Osteocyte (in vitro differentiated cells): ENCODE measurements at places on chromosomes 5 and 9. TPM values are rescaled to one million over a fixed set of nuclear protein-coding genes. Genes with fewer than 3 reads are reported as not detected.

GRCh38 chr9:88759364-88759763 lies 224.4 kb downstream of the NXNL2 start:
- DNase-seq = peak; percentile 40

DNA sequence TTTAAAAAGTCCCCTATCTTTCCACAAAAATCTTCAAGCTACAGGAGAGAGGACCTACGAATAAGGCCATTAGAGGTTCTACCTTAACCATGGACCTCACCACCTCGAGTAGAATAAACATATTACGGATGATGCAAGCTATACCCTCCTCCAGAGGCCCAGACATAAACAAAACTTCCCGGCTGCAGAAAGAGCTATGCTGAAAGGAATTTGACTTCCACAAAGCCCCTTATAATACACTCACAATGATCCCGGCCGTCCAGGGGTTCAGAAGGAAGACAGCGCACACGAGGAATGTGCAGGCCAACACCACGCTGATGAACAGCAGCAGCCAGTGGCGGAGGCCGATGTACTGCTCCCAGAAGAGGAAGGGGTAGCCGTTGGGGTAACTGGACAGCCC lies 59.0 kb downstream of the PTCH1 start:
- no peak for DNase-seq

- DNase-seq = no peak
Measured at GRCh38 chr5:139836469-139837208, 41.0 kb downstream of the PSD2 start.

Gene FAM78A
- total RNA-seq = 1.0 and 1.1 TPM in 2 replicates

Gene CCNJL
- 8.2 and 8.4 TPM in 2 replicates for total RNA-seq

DNA sequence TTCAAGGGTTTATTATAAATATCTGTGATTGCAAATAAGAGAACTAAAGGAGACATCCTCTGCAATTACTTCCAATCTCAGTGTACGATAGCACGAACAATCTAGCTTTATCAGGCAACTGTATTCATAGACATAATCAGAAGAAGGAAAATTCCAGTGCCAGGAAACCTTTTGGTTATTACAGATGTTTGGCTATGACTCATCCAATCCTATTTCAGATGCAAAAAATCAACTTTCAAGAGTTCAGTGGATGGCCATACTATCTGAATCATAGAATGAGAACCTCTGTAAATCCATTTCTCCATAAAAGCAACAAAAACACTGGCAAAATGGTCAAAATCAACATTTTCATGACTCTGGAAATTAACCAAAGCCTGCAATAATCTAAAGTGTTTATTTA lies 37.9 kb downstream of the GAS1 start:
- no peak for DNase-seq

Gene IL33
- total RNA-seq = not detected in 2 replicates

DNA sequence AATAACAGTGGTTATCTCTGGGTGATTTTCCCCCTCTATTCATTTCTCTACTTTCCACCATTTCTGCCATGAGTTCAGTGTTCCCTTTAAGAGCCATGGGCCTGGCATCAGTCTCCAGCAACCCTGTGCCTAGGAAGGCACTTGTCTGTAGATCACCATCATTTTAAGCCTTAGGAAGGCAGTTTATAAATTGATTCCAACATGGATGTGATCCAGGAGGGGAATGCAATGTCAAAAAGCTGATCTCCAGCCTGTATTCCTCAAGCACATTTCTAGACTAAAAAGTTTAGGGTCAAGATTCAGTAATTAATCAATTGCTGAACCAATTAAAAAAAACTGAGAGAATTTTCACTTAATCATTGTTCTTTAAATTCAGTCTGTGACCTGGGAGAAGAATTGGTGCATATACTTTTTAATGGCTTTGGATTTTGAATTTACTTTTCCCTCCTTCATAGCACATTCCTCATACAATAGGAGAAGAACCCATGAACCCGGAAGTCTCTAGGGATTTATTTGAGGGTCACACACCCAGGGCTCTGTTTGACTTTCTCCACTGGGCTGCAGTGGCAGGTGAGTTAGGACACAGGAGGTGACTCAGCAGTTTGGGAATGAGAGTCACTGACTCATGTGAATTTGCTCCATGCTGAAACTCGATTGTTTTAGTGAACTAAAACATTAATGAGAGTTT lies 6.1 kb upstream of the ERMP1 start:
- DNase-seq = no peak

GRCh38 chr9:17219261-17219660 lies 84.4 kb downstream of the CNTLN start:
- no peak for DNase-seq

GRCh38 chr5:107557051-107557658 lies 113.6 kb downstream of the EFNA5 start:
- DNase-seq = peak; percentile 87

Gene TIFAB
- total RNA-seq = not detected in 2 replicates

DNA sequence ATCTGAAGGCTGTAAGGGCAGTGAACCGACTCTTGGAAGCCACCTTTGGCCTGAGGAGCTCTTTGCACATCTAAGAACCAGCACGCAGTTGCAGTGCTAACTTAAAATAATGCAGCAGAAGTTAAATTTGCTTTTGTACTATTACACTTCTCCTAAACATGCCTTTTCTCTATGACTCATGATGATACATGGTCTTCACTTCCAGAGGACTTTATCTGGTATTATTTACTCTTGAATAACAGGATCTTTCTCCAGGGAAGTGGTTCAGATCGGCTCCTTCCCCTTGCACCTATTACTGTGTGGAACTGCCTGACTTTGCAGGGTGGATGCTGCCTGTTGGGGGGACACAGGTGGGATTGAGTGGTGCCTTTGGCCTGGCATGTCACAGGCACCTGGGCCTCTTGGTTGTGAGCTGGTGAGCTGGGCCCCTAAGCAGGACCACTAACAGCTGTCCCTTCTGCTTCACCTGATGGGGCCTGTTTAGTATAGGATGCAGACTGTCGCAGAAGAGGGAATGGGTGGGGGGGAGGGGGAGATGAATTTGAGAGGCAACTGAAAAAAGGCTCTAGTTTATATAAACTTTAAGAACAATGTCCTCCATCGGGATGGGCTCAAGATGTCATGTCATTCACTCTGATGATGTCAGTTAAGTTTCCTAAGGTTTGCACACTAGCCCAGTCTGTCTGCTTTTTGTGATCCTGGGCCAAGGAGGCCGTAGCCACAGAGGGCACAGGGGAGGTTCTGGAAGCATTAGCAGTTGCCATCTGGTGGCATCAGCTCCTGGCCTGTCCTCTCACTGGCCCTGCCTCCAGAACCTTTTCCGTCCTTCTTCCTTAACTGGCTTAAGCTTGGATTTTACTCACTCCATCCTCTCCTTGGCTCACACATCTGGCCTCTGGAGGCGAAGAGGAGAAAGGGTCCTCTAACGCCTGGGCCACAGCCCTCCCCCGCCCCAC lies 33.9 kb upstream of the GABBR2 start:
- no peak for DNase-seq

Gene BTNL8
- not detected in 2 replicates for total RNA-seq

- DNase-seq = no peak
Measured at GRCh38 chr5:116216246-116216645, 131.4 kb downstream of the COMMD10 start.

Gene C9orf50
- not detected in 2 replicates for total RNA-seq

GRCh38 chr5:124056326-124056990 lies 544.5 kb downstream of the CSNK1G3 start:
- no peak for DNase-seq

DNA sequence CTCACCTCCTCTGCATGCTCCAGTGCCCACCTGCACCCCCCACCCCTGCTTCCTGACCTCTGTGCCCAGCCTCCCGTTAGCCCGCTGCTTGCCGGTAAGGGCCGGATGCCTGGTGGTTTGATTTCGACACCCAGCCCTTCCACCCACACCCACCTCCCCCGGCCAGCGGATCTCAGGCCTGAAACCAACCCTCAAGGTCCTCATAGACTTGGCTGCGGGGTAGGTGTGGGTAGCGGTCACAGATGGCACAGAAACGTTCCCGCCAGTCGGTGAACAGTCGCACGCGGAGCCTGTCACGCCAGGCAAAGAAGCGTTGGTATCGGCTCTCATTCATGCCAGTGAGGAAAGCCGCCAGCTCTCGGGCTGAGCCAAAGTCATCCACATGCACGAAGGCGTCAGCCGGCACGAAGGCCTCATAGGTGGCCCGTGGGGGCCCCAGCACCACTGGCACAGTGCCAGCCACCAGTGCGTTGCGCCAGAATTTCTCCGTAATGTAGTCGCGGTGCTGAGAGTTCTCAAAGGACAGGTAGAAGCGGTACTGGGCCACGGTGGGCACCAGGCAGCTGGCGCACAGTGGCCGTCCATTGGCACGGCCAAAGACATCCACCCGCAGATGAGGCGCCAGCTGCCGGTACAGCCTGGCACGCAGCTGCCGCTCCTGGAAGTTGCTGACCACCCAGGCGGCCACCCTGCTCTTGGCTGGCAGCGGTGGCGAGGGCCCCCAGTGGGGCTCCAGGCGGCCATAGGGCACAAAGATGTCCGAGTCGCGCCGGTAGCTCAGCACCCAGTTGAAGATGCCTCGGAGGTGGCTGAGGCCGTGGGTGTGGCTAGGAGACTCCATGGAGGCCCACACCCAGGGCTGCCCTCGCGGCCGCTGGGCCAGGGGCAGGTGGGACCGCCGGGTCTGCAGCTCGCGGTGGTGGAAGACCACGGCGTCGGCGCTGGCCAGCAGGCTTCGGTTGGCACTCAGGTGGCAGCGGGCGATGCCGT lies 1.1 kb downstream of the FUT7 start:
- DNase-seq = no peak

GRCh38 chr5:175246242-175246888 lies 197.6 kb downstream of the DRD1 start:
- peak; percentile 51 for DNase-seq

Gene AFAP1L1
- 2.2 and 2.3 TPM in 2 replicates for total RNA-seq

DNA sequence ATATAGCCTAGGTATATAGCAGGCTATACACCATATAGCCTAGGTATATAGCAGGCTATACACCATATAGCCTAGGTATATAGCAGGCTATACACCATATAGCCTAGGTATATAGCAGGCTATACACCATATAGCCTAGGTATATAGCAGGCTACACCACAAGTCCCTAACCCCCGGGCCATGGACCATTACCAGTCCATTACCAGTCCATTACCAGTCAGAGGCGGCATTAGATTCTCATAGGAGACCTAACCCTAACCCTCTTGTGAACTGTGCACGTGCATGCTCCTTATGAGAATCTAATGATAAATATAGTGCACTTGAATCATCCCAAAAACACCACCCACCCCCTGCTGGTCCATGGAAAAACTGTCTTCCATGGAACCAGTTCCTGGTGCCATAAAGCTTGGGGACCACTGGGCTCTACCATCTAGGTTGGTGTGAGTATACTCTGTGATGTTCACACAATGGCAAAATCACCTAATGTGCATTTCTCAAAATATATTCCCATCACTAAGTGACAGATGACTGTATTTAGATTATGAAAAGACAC lies 4.7 kb downstream of the PLIN2 start:
- no peak for DNase-seq

DNA sequence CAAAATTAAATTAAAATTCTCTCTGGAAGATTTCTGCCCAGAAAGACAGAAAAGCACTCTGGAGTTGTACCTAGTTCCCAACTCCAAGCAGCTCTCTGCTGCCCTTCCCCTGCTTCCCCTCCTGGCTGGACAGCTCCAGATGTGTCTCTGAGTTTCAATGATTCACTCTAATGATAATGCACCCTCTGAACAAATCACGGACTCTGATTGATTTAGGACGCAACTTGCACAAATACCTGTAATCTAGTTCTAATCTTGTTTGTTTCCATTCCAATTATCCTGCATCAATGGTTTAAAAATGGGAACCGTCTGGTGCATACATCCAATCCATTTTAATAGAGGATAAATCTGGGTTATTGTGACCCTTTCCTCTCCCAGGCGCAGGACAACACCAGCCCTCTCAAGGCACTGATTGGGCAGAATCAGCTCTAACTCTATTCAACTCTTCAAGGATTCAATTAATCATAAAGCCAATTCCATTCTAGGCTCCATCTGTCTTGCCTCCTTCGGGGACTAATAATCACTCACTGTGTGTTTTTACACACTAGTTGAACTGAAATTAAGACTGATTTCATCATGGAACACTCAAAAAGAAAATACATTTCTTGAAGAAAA lies 111.2 kb upstream of the LRRTM2 start:
- DNase-seq = peak; percentile 19

- DNase-seq = no peak
Measured at GRCh38 chr5:28403846-28404245, 1365.5 kb upstream of the CDH9 start.

Gene FAM169A
- 2.7 and 3.6 TPM in 2 replicates for total RNA-seq

- DNase-seq = no peak
Measured at GRCh38 chr5:147735621-147736125, 46.9 kb downstream of the JAKMIP2 start.

GRCh38 chr9:136137321-136138265 lies 18.9 kb upstream of the TMEM250 start:
- no peak for DNase-seq

Gene PFN3
- total RNA-seq = not detected in 2 replicates

Gene KCNMB1
- total RNA-seq = 3.3 and 3.5 TPM in 2 replicates

Gene TAS2R1
- total RNA-seq = not detected in 2 replicates

- no peak for DNase-seq
Measured at GRCh38 chr5:78806544-78806943, 158.0 kb upstream of the LHFPL2 start.

Gene CARTPT
- not detected in 2 replicates for total RNA-seq

- DNase-seq = no peak
Measured at GRCh38 chr5:68745448-68745847, 348.4 kb upstream of the SLC30A5 start.

DNA sequence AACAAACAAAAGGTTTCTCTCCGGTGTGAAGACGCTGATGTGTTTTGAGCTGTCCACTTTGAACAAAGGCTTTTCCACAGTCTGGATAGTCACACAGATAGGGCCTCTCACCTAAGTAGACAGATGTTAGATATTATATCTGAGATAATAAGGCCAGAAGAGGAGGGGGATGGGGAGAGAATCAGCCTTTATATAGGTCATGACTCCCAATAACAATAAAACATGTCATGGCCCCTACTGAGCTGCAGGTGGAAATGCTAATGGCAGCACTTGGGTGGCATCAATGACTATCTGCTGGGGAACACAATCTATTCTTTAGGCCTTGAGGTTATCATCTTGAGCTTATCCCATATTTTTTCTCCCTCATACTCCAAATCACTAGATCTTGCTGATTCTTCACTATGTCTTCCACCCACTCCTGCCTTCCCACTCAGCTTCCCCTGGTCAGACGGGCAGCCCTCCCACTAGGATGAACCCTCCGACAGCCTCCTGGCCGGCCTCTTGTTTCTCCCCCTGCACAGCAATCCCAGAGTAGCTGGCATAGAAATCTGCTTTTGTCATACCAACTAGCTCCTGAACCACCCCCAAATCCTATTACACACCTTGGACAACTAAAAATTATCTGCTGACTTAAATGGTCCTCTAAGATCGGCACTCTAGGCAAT lies 11.5 kb upstream of the SLC35D2 start:
- DNase-seq = no peak

- DNase-seq = no peak
Measured at GRCh38 chr9:113798062-113799030, 77.8 kb upstream of the ZNF618 start.

Gene NRARP
- 1.8 and 2.1 TPM in 2 replicates for total RNA-seq

Gene LURAP1L
- 46.3 and 49.8 TPM in 2 replicates for total RNA-seq

Gene GFI1B
- total RNA-seq = not detected in 2 replicates

DNA sequence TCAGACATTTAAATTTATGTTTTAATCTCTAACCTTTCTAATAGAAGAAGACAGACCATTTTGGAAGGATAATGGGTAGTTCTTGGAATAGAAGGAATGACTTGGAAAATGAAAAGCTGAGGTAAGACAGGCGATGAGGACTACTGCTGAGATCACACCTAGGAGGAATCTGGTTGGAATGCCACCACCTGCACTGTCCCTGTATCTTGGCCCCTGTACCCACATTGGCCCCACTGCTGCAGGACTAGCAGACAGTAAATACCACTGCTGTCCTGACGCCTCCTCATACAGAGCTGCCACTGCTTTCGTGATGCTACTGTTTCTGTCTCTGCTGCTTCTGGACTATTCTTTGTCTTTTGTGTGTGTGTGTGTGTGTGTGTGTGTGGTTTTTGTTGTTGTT lies 359.8 kb downstream of the TMEM232 start:
- no peak for DNase-seq
